Fibroblast of skin of right quadriceps (primary cell): ENCODE measurements at places on chromosomes 1 and 21.

DNA sequence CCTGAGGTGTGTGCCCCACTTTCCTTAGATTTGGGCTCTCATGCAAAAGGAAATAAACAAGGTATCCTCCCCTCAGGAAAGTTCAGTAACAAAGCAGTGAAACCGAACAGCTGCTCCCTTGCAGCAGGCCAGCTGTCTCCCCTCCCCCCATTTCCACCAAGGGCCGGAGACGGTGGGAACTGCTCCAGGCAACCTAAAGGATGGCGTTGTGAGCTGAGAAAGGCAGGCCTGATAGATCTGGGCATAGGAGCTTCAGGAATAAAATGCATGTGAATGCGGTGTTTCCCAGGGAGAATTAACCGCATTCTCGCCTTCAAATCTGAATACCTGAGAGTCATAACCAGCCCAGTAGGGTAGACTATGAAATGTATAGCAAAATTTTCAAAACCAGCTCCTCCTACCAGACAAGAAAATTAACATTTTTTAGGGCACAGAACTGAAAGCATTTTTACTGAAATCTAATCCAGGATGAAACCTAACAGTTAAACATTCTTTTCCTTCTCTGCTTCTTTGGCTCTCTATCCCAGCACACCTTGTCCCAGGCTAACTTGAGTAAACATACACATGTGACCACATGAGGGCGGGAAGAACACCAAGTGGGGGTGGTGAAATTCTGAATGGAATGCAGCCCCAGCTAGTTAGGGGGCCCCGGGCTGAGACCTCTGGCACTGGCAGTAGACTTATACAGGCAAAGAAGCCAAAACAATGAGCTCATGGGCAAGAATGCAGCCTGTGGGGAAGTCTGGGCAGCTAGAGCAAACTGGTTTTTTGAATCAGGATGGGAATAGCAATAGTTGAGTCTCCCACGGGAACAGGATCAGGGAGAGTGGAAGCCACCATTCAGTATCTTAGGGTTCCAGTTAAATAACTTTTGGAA lies 11.5 kb downstream of the MCL1 start:
- DNase-seq = peak; percentile 94

GRCh38 chr1:228017356-228018124 lies 10.7 kb downstream of the WNT3A start:
- DNase-seq = no peak

DNA sequence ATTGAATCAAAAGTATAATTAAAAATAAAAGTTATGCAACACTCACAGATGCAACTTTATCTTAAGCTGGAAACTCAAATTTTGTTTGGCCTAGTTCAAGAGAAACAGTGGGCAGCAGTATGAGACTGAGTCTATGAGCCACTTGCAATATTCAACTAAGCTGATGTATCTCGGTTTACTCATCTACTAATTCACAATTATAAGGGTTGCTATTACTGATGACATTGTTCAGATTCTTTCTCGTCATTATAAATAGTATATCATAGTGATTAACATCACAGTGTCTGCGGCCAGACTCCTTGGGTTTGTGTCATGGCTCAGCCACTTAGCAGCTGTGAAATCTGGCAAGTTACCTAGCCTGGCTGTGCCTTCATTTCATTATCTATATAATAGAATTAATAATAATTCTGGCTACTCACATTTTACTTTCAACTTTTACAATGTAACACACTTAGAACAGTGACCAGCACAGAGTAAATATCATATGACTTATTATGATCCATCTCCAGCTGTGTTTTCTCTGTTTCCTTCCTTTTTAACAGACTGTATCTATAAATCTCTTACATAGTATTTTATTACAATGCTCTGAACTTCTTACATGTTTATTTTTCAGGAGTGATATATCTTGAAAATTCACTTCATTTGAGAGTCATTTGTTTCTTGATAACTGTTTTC lies 194.3 kb upstream of the RGS18 start:
- DNase-seq = peak; percentile 79

DNA sequence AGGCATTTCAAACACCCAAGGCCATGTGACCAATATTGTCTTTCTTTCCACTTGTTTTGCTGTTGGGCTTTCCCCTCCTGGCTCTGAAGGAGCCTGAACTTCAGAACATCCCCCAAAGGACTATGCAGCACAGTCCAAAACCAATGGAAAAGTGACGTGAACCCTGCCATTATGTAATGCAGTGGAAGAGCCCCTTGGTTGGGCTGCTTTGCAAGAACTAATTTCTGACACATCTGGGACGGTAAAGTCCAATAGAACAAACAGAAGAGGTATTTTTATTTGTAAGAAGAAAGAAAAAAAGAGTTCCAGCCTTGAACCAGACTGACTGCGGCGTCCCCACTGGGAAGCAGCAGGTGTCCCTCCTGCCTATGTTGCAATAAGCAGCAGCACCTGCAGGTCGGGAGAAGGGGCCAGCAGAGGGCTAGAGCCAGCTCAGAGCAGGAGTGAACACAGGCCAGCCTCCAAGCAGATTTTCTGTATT lies 116.7 kb downstream of the CDC7 start:
- no peak for DNase-seq

DNA sequence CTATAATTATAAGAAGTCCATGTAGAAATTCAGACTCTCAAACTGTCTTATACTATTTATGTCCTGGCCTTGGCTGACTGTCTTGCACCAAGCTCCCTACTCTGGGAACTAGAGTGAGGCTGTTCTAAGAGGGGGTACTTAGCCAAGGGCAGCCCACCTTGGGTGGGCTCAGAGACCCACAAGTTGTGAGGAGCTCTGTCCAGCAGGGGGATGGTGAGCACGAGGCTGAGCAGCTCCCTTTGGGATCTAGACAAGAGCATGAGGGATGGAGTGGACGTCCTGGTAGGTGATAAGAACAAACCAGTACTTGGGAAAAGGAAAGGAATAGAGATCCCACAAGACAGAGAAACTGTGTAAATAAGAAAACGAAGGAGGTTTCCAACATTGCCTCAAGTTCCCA lies 127.1 kb upstream of the SLC44A3 start:
- DNase-seq = no peak
